ENCODE measurements at places on chromosomes 12 and 14. TPM values are rescaled to one million over a fixed set of nuclear protein-coding genes. Genes with fewer than 3 reads are reported as not detected.

GRCh38 chr12:32997471-32997870 lies 100.9 kb upstream of the PKP2 start:
- DNase-seq: no peak

GRCh38 chr12:26621932-26622331 lies 211.1 kb downstream of the ITPR2 start:
- no peak for DNase-seq

DNA sequence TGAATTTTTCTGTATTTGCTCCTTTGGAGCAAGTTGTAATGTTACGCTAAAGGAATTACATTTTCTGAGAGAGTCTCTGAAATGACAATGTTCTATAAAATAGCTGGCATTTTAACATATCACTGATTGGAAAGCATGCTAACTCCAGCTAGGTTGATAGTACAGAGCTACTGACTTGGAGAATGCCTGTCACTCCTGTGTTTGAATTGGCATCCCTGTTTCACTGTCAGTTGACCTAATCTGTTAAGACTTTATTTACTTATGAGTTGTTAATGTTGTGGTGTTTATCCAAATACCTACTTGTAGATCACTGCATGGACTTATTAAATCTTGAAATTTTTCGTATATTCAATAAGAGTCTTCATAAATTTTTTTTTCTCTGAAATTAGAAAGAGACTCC lies 33.6 kb downstream of the HCFC2 start:
- no peak for DNase-seq

GRCh38 chr14:63647696-63648410 lies 6.2 kb upstream of the WDR89 start:
- DNase-seq: no peak

DNA sequence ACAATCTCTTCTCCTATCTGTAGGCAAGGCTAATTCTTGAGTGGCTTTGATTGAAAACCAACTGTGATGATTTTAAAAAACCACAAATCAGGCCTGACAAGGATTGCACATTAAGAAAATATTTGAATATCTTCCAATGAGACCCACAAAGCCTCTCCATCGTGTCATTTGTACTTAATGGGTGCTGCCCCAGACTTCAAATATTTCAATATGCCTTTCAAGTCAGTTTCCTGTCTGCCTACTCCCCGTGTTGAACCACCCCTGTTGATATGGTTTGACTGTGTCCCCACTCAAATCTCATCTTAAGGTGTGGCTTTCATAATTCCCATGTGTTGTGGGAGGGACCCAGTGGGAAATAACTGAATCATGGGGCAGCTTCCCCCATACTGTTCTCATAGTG lies 159.7 kb upstream of the EGLN3 start:
- DNase-seq: no peak

GRCh38 chr12:120529641-120530417 lies 871 bp upstream of the COQ5 start:
- no peak for DNase-seq

DNA sequence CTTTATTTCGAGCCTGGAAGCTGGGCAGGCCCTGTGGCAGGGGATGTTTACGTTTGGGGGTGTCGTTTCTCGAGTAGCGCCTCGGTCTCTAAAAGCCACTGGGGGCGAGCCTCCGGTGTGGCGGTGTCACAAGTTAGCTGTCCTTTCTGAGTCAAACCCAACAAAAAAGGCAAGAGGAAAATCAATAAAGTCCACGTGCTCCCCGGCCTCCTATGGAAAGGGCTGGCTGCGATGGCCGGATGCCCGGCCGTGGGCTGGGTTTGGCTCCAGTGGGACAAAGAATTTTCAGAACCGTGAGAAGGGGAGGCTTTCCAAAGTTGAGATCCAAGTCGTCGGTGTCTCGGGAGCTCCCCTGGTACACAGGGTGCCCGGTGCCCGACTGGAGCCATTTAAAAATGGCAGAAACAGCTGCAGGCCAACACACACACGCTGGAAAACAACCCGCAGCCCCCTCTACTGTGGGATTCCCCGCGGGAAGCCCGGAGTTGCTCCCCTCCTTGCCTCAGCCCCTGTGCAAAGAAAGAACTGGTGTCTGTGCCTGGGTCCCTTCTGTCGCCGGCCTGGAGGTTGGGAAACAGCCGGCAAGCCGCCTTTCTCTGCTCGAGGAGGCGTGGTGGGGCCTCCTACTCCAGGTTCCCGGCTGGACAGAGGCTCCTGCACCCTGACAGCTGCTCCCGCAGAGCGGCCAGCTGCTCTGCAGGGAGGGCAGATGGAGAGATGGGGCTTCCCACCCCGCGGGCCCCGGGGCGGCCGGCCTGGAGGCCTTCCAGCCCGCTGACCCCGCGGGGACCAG lies 1.9 kb downstream of the BCL7A start:
- peak; percentile 77 for DNase-seq

The PCNX1 gene
- 31.0 TPM for total RNA-seq

GRCh38 chr14:93999573-93999972 lies 2.5 kb downstream of the CCDC197 start:
- DNase-seq: no peak

DNA sequence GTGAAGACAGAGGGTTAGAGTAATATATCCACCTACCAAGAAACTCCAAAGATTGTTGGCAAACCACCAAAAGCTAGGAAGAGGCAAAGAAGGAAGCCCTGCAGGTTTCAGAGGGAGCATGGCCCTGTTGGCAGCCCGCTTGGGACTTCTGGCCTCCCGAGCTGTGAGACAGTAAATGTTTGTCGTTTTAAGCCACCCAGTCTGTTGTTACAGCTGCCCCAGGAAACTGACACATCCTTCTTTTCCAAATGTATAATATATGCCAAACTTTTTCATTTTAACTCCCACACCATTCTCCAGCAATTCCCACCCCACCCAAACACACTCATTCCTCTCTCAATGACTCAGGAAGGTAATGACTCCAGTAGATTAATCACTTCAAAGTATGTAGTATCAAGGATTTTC lies 74.0 kb downstream of the RPS29 start:
- DNase-seq: no peak

- no peak for DNase-seq
Observed at GRCh38 chr14:64671591-64671990, 32.6 kb upstream of the PLEKHG3 start.

The NGB gene
- total RNA-seq: not detected

- DNase-seq: peak; percentile 50
Observed at GRCh38 chr12:53743266-53744129, 8.3 kb downstream of the CISTR start.

DNA sequence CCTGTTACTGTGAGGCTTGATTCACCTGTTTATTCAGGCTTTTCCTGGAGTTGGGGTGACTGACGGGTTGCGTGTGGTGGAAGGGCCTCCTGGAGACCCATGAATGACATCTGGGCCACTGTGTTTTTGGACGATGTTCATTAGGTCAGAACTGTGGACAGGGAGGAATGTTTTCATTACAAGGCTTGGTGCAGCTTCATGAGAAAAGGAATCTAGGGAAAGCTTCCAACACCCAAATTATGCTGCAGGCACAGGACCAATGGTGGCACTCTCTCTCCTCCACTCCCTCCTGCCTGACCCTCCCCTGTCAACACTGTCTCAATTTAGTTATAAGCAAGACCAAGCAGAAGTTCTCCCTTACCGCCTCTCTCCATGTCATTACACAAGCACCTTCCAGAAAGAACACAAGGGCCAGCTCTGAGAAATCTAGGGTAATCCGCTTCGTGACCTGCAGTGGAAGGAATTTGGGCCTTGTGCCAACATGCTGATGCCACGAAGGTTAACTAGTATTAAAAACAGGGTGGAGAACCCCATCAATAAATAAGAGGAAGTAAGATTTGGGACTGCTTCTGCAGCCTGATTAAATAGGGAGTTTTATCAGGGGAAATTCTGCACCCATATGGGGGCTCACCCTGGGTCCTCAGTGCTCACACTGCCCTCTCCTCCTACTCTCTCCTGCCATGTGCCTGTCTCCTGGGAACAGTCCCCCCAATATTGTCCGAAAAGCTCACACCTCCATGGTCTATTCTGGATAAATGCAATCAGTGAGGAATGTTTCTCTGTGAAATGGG lies 200.3 kb downstream of the KTN1 start:
- peak; percentile 78 for DNase-seq

DNA sequence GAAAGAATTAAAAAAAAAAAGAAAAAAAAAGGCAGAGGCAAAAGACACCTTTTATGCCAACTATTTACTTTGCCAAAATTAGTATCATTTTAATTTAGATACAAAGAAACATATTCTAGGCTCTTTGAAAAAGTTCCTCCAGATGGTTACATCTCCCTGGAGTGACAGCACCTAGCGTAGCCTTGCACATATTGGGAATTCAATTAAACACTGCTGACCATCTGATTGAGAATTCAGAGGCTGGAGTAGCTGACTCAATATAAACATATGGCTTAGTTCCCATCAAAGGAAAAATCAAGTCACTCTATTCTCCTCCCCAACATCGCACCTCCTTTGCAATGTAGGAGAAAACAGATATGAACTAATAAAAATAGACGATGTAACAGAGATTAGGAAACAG lies 36.4 kb downstream of the ANKS1B start:
- DNase-seq: no peak

The SYNDIG1L gene
- total RNA-seq: 0.24 TPM

The TOMM20L gene
- total RNA-seq: not detected

- DNase-seq: no peak
Observed at GRCh38 chr14:95359994-95360826, 40.5 kb upstream of the CLMN start.

GRCh38 chr12:126353604-126354003 lies 1288.4 kb downstream of the AACS start:
- DNase-seq: no peak

- no peak for DNase-seq
Observed at GRCh38 chr12:107379852-107380567, 286.7 kb upstream of the CRY1 start.

DNA sequence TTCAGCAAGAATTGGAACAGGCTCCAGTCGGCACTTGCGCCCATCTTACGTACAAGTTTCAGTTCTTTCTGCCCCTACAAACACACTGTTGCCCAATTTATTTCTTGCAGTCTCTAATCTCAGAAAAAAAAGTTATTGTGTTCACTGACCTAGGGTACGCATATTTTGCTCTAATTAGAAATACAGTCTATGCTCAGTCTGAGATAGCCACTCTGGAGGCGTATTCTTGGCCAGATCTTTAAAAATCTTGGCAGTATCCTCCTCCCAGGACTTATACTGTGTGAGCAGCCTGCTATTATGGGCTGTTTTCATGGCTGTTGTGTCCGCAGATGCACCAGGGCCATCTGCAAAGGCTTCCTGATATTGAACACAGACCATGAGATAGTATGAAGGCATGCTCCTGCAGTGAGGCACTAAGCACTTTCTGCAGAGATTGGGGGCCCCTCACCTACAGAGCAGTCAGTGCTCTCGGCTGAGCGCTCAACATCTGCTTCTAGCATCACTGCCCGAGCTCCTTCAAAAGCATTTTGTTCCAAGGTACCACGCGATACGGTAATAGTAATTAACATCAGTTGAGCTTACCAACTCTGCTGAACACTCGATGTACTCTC lies 57.9 kb downstream of the PPM1H start:
- DNase-seq: no peak

DNA sequence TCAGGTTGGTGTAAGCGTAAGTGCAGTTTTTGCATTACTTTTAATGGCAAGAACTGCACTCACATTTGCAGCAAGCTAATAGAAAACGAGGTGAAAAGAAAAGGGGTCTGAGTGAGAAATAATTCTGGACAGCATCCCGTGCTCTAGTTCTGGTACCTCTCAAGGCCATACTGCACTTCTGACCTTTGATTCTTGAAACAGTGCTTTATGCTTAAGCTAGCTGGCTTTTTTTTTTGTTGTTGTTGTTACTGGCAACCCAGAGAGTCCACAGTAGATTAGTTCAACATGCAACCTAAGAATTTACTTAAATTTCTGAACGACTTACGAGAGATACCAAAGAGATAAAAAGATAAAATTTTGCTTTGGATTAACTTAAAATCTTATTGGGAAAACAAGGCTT lies 75.2 kb upstream of the PRKD1 start:
- no peak for DNase-seq

- DNase-seq: no peak
Observed at GRCh38 chr14:22752422-22752821, 14.1 kb upstream of the OXA1L start.

The CCDC177 gene
- not detected for total RNA-seq

The ITGB7 gene
- total RNA-seq: 0.81 TPM

The GLI1 gene
- 1.2 TPM for total RNA-seq

DNA sequence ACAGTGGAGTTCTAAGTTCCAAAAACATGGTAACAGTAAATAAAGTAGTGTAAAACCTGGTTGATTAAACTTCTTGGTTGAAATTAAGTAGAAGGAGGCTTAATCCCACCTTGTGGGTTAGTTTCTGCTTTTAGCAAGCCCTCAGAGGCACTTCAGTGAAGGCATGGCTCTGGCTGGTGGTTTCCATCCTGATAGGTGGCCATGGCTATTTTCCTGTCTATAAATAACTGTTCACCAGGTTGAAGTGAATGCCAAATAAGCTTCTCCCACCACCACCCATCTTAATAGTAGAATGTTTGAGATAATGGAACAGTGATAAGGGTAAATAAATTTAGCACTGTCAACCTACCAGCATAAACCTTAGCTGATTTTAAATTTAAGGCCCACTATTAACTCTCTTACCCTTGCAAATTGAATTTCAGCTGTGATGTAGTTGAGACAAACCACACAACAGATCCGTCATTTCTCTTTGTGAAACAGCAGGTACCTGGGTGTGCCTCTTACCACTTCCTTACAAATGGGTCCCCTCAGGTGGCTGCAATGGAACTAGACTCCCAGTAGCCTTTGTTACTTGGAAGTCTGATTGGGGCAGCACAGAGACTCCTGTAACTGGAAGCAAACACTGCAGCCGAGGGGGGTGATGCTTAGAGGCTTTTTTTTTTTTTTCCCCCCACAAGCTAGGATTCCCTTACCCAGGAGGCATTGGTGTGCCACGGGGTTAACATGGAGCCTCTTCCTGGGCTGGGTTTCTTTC lies 41.4 kb downstream of the DAAM1 start:
- no peak for DNase-seq

DNA sequence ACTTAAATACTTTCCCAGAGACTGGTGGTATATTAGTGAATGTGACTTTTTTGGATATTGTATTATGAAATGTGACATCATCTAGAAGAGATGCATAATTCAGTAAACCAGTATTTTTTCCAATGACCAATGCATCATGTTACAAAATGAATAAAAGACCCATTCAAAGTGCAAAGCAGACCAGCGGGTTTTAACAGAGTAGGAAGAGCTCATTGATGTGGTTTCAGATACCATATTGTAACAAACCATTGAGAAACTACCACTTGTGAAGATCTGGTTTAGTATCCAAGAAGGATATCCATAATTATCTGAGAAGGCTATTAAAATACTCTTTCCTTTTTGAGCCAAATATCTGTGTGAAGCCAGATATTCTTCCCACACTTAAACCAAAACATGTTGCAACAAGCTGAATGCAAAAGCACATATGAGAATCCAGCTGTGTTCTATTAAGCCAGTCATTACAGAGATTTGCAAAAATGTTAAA lies 47.7 kb downstream of the MVK start:
- DNase-seq: no peak

Data from left cardiac atrium (tissue), 4 donors.